ENCODE measurements at places on chromosomes 7 and 10. TPM values are rescaled to one million over a fixed set of nuclear protein-coding genes. Genes with fewer than 3 reads are reported as not detected.

Gene YKT6
- total RNA-seq: 120 TPM

Gene CLDN4
- total RNA-seq: 0.25 TPM

Gene VIPR2
- not detected for total RNA-seq

Gene CTTNBP2
- total RNA-seq: 0.25 TPM

Gene ITPRID1
- total RNA-seq: not detected

Gene GPR85
- 0.64 TPM for total RNA-seq

Gene OR9A2
- total RNA-seq: not detected

Gene ACSM6
- total RNA-seq: not detected

Gene AGAP9
- 14.4 TPM for total RNA-seq

Gene ZNF488
- total RNA-seq: 0.38 TPM

Gene CTAGE4
- 0.30 TPM for total RNA-seq

Gene SPDYE1
- total RNA-seq: not detected

Gene FAS
- 6.0 TPM for total RNA-seq

Gene SLC16A12
- not detected for total RNA-seq

Gene WEE2
- total RNA-seq: not detected

Gene CCM2
- 57.4 TPM for total RNA-seq

Gene PLAC9
- 1.7 TPM for total RNA-seq
